Lung (tissue), 17 donors: ENCODE measurements at places on chromosomes 12 and 14. TPM values are rescaled to one million over a fixed set of nuclear protein-coding genes. Genes with fewer than 3 reads are reported as not detected.

Gene LRRC43
- total RNA-seq, result 11.6 TPM

Gene SERPINA3
- 408 TPM for total RNA-seq

Gene KRT77
- total RNA-seq, result not detected

- DNase-seq, result peak; percentile 79
Measured at GRCh38 chr12:44930972-44931600, 55.0 kb upstream of the NELL2 start.

DNA sequence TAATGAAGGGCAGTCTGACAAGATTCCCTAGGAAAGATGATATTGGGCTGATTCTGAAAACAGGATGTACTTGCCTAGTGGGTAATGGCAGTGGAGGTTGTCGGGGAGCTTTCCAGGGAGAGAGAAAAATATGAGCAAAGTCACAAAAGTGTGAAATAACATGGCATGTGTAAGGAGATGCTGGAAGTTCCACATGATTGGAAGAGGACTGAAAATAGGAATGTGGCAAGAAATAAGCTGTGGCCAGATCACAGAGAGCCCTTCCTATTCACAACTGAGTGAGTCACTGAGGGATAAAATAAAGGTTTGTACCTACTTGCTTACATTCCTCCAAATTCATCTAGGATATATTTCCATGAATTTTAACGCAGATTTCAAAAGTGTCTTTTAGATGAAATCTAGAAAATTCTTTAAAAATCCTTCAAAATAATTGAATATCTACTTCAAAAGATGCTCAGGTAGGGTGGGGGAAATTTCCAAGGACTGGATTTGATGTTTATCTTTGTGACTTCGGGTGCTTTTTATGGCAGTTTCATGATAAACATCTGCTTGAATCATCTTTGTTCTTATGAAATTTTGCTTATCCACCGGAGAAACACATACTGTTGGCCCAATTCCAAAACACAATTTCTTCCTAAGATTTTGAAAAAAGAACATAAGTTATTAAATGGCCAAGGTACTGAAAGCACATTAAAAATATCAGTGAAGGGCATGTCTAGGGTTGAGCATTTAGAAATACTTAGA, 36.3 kb upstream of the SLC2A13 start:
- no peak for DNase-seq

- peak; percentile 86 for DNase-seq
Measured at GRCh38 chr14:49971156-49972130, 78.6 kb downstream of the ARF6 start.

Gene BIN2
- 22.9 TPM for total RNA-seq

Gene GPR84
- 1.5 TPM for total RNA-seq

Gene RFC5
- total RNA-seq, result 8.7 TPM

DNA sequence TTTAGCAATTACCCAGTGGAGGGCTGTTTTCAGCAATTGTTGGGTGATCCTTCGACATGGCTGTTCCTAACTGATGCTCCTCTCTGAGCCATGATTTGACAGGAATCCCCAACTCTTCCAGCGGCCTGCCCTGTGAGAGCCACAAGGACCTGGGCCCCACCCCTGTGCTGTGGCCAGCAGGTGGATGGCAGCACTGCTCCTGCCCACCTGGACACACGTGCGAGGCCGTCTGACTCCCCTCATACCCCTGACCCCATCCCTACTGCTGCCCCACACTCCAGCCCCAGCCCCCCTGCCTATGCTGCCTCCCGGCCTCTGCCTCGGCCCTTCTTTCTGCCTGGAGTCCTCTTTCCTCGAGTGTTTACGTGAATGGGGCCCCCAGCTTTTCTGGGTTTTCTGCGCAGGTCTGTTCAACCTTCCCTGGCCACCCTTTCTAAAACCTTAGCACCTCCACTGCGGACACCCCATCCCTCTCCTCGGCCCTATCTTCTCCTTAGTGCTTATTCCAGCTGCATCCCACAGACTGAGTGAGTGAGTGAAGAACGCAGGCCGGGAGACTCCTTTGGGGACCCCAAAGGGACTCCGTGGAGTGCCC, 111.4 kb downstream of the DICER1 start:
- no peak for DNase-seq

Gene SPATS2
- total RNA-seq, result 11.9 TPM

DNA sequence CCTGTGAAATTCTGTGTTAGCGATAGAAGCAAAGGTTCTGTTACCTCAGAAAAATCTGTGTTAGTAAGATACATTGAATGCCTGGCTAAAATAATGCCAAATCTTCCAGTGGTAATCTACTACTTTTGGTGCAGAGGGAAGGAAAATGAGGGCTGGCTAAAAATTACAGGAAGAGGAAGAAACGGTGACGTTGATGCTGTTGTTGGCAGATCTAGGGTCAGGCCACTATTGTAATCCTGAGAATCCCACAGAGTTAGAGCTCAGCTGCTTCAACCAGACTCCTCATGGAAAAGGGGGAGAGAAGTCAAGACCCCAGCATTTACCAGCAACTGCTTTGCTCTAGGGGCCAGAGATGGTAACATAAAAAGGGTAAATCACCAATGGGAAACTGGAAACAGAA, 145.1 kb downstream of the PPM1H start:
- DNase-seq, result no peak

- DNase-seq, result peak; percentile 68
Measured at GRCh38 chr12:27305673-27306456, 26.8 kb upstream of the BMAL2 start.

DNA sequence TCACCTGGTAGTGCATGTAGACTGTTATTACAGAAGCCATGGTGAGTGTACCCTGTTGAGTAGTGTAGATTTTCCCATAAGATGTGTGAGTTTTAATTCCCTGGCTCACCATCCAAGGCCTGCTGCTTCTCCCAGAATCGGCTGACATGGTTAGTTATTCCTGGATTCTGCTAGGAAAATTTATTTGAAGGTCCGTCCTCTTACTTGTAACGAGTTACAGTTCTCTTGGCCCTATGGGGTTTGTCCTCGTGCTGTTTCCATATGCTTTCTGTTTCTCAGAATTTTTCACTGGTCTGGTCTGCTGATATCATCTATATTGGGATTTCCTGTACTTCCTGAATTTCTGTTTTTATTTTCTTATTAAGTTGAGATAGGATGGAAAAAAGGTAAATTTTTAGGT, 423.3 kb upstream of the RGS6 start:
- DNase-seq, result no peak

DNA sequence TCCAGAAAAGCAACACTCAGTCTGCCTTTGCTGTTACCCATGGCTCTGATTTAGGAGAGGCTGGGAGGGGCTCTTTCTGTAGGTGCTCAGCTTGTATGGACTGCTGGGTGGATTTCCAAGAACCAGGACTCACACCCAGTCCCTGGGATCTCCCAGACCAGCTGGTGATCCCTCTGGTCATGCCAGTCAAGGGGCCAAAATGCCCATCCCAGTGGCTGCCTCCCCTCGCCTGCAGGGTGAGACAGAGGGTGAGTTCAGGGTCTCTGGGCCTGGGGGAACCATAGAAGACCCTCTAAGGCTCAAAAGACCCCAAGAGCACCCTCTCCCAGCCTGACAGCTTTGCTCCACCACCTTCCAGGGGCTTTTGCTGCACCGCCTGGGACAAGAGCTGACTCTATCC, 78.6 kb upstream of the MYL2 start:
- no peak for DNase-seq

GRCh38 chr12:104630230-104630670, 173.5 kb downstream of the CHST11 start:
- no peak for DNase-seq

DNA sequence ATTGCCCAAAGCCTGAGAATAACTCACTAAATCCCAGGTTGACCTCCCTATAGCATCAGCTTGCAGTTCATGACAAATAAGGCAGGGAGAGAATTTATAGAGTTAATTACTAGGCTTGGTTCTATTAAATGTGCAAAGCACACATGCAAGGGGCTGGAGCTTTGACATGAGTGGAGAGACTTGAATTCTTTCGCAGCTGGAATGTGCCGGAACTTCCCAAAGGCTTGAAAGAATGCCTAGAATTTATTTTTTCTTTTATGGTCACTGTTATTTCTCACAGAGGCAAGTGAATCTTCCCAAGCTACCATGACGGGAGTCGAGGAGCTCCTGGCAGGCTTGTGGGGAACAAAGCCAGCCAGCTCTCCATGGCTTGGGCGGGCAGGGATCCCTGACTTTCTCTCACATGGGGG, 95.5 kb upstream of the USP44 start:
- DNase-seq, result peak; percentile 19

GRCh38 chr12:132218915-132219314, 74.7 kb downstream of the NOC4L start:
- DNase-seq, result no peak

DNA sequence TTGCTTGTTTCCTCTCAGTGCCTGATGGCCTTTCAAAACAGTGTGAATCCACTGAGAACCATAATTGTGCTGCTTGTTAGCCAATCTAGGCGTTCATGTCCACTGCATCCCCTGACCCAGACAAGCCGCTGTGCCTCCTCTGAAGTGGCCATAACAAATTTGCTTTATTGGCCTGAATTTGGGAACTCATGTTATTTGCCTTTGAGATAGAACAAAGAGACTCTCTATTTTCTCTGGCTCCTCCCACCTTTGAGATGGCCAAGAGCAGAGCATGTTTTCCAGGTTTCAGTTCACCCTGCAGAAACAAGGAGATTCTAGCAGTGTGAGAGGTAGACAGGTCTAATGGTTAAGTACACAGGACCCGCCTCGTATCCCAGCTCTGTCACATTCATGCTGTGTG, 723.9 kb downstream of the MED13L start:
- DNase-seq, result no peak

- DNase-seq, result no peak
Measured at GRCh38 chr14:39912192-39913100, 480.2 kb upstream of the FBXO33 start.

Gene HCFC2
- 14.4 TPM for total RNA-seq

Gene ACSM4
- not detected for total RNA-seq

DNA sequence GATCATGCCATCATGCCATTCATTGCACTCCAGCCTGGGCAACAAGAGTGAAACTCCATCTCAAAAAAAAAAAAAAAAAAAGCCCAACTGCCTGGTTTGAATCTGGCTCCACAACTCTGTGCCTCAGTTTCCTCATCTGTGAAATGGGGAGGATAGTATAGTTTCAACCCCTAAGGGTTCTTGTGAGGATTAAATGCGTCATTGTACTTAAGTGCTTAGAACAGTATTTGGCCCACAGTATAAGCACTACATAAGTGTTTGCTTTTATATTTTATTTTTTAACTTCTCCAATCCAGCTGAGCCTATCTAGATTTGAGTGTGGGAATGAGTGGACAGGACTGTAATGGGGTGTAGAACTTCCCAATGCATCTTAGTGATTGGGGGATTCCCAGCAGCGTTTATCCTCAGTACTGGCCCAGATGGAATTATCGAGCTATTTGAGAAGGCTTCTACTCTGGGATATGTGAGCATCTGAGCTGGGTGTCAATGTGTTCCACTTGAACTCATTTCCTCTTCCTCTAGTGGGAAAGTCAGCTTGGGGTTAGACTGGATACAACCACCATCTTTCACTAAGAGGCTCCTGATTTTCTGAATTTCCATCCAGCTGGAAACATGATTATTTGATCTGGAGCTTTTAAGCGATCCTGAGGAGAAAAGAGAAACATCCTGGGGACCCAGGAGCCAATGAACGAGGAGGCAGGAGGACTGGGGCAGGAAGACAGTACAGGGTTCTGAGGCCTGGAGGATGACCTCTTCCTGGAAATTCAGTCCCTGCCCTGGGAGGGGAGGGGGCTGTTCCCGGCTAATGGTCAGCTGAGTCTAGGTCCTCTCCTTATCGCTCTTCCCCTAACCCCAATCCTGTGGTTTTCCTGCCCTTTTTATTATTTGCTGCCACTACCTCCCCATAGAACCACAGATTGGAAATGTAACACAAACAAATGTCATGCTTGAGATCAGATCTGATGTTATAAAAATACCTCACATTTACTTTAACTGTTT, 9.3 kb upstream of the ESPL1 start:
- DNase-seq, result peak; percentile 41

Gene BBOF1
- total RNA-seq, result 23.1 TPM

DNA sequence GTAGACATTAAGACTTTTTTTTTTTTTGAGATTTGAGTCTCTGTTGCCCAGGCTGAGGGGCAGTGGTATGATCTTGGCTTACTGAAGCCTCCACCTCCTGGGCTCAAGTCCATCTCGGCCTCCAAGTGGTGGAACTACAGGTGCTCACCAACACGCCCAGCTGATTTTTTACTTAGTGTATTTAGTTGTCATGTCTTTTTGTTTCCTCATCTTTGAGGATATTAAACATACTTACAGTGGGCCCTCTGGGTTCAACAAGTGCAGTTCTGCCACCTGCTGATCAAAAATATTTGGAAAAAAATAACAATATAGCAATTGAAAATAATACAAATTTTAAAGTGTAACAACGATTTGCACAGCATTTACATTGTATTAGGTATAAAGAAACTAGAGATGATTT, 4.4 kb upstream of the B4GALNT1 start:
- no peak for DNase-seq

DNA sequence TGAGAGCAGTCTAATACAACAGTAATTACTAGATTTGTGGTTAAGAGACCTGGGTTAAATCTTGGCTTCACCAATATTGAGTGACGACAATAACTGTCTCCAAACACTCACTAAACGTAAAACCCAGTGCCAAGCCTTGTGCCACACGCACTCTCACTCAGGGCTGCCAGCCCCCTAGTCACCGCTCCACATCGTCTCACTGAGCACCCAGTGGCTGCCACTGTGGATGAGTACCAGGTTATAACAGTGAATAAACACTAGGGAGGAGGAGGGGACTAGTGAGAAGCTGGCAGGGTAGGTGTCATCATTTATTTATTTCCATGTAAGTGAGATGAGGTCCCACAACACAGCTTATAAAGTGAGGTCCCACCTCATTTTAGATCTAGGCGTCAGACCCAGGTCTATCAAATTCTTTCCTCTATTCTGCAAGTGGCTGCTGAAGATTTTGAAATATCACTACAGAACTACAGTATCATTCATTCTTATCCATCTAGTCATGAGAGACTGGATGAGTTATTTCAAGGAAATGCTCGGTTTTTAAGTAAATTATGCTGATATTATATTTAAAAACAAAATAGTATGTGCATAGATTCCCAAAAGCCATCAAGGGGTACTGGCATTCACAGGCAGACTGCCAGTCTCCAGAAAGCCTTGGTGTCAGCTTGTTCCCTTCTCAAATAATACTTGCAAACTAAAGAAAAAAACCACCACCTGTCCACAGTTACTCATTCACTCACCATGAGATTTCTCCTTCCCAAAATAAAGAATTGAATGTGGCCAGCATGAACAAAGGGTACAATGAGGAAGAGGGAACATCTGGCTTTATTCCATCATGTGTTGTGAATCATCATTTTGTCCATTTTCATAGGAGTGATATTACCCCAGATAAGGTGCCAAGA, 84.0 kb downstream of the PTPN21 start:
- no peak for DNase-seq

GRCh38 chr12:51351913-51352532, 5.5 kb upstream of the CELA1 start:
- peak; percentile 52 for DNase-seq
